ENCODE measurements at places on chromosomes 11 and 22.

GRCh38 chr11:101397979-101398378 is 185.8 kb downstream of the TRPC6 start:
- no peak for DNase-seq

DNA sequence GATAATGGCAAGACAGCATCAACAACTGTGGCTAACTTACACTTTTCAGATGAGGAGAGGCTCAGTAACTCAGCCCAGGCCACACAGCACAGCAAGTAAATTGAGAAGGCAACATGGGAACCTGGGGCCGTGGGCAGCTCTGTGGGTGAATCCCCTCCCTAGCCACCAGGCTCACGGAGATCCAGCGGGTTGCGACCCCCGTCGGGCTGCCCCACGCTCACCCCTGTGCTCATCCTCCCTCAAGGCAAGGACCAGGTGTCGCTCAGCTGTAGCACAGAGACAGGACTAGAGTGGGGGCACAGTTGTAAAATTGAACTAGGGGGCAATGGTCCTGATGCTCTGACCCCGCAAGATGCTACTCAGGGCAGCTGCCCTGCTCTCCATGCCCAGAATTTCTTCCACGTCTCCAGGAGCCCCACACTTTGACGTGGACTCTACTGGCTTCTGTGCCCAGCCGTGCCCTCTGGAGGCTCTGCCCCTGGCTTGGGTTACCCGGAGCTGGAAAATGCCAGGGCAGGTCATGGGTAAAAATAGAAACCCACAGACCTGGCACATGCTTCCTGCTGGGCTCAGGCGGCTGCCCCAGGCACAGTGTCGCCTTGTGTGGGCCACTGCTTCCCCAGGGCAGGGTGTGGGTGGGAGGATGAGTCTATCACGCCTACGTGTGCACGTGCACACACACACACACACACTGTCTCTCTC is 9.0 kb downstream of the TUBA8 start:
- no peak for DNase-seq

DNA sequence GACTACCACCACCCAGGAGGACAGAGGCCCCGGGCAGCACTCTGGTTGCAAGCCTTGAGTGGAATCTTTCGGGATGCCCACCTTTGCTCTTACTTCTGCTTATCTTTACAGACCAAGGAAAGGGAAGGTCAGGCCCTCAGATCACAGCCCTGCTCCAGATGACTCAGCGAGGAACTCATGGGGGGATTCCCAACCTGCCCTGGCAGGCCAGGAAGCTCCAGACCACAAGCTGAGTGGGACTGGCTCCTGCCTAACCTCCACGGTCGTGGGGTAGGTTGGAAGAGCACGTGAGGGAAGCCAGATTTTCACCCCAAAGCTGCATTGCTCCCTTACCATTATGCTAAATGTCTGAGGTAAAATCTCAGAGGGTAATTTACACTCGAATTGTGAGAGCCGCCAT is 11.8 kb downstream of the TBC1D10A start:
- peak; percentile 42 for DNase-seq

DNA sequence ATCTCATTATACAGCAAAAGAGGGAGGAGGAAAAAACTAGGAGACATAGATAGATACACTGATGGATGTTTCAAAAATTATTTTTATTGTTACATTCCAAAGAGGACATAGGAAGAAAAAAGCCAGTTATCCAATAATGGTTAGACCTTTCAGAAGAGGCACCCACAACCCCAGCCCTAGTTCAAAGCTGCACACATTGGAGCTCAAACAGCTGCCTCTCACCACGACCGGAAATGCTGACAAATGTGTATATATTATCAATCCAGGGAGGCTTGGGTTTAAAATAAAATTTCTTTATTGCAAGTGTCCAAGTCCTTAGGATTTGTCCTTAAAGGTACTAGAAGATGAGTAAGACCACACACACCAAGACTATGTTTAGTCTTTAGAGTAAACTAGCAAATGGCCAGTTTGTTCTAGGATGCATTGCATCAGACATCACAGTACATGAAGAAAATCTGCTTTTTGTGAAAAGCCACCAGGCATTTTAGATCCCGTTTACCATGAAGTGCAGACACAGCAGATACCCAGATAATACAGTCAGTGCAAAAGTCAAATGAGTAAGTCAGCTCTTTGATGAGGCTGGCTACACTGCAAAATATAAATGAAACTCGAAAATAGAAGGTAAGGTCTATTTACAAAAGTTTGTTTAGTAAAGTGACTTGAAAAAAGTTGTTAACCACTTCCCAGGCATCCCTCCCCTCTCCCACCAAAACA is 4.6 kb upstream of the ASCL3 start:
- DNase-seq = no peak

GRCh38 chr11:20654038-20654437 is 15.3 kb upstream of the NELL1 start:
- no peak for DNase-seq

- DNase-seq = no peak
Measured at GRCh38 chr11:106133529-106133928, 56.1 kb downstream of the AASDHPPT start.

DNA sequence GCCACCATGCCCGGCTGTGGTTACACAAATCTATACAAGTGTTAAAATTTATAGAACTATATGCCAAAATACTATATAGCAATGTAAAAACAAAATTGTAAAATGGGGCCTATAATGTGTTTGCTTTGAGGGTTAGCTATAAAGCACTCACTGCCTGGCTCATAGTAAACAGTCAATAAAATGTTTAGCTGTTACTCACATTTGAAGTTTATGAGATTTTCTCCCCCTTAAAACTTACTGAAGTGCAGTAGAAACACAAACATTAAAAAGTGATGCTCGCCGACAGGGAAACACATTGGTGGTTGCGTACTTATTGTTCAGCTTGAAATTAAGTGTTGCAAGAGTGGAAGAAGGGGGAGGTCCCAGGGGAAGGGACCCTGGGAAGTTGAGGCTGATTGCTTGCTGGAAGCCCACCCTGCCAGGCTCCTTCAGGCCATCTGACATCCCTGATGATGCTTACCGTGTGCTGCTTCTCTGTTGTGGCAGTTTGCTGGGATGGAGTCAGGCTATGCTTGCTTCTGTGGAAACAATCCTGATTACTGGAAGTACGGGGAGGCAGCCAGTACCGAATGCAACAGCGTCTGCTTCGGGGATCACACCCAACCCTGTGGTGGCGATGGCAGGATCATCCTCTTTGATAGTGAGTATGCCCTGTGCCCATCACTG is 52.1 kb downstream of the KREMEN1 start:
- no peak for DNase-seq

GRCh38 chr11:60111793-60112192 is 23.3 kb downstream of the MS4A2 start:
- DNase-seq = no peak

DNA sequence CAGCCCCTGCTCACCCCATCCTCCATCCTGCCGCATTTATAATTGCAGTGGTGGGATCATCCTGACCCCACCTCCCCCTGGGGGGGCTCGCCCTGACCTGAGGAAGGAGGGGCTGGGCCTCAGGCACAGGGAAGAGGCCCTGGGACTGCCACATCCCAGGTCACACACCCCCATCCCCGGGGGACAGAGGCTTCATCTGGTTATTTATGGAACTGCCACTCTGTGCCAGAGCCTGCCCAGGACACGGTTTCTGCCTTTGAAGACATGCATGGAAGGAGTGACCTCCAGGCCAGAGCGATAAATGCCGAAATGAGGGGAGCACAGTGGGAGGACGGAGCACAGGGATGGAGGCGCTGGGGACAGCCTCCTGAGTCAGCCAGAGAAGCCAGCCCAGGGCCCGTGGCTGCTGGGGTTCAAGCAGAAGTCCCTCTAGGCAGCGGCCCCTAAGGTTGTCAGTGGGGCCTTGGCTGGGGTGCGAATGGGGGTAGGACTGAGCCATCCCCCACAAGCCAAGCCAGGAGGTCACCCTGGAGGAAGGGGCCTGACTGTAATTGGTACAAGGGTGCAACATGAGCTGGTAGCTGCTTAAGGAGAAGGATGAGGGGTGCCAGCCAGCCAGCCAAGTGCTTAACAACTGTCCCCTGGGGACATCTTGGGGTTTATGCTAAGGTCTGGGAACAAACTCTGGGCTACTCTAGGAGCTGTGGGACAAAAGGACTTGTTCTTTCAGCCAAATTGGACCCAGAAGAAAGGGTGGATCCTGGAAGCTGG is 51.4 kb upstream of the SHISAL1 start:
- no peak for DNase-seq

- no peak for DNase-seq
Measured at GRCh38 chr11:40230821-40231220, 1228.6 kb downstream of the LRRC4C start.

GRCh38 chr11:19092850-19093249 is 24.1 kb upstream of the ZDHHC13 start:
- no peak for DNase-seq

DNA sequence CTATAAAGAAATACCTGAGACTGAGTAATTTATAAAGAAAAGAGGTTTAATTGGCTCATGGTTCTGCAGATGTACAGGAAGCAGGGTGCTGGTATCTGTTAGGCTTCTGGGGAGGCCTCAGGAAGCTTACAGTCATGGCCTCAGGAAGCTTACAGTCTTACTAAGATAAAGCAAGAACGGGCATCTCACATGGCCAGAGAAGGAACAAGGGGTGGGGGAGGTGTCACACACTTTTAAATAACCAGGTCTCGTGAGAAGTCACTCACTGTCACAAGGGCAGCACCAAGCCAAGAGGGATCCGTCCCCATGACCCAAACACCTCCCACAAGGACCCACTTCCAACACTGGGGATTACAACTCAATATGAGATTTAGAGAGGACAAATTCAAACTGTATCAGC is 192.8 kb upstream of the B3GAT1 start:
- DNase-seq = no peak

- DNase-seq = peak; percentile 50
Measured at GRCh38 chr11:17351510-17352176, at the start of gene NCR3LG1. Gene NCR3LG1 (plus strand): TSS chr11:17351800. CDS start chr11:17351970, 170 bp downstream.

GRCh38 chr11:124610295-124610694 is 933 bp upstream of the PANX3 start:
- DNase-seq = no peak

DNA sequence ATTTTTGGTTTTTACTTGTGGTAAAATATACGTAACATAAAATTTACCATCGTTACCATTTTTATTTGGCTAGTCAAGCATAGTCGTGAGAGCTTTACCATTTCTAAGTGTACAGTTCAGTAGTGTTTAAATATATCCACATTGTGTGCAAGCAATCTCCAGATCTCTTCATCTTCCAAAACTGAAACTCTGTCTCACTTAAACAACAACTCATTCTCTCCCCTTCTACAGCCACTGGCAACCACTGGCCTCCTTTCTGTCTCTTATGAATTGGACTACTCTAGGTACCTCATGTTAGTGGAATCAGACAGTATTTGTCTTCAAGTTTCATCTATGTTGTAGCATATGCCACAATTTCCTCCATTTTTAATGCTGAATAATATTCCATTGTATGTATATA is 37.4 kb downstream of the SMC1B start:
- no peak for DNase-seq

GRCh38 chr11:125226706-125227105 is 62.2 kb downstream of the PKNOX2 start:
- no peak for DNase-seq

GRCh38 chr11:112227471-112227870 is 1.2 kb downstream of the PTS start:
- DNase-seq = no peak

DNA sequence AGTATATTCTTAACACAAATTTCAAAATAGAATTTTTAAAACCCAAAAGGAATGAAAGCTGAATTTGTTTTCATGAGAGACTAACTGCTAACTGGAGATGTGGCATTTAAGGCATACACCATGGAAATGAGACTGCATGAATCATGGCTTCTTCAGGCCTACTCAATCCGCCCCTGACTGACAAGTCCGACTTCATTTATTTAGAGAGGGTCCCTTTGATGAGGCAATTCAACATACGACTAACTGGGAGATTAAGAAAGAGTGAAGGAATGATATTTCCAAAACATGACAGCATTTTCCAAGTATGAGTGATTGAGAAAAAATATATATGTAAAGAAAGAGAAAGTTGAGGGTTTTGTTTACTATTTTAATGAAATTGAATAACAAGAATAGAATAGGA is 720.1 kb downstream of the DLG2 start:
- no peak for DNase-seq

DNA sequence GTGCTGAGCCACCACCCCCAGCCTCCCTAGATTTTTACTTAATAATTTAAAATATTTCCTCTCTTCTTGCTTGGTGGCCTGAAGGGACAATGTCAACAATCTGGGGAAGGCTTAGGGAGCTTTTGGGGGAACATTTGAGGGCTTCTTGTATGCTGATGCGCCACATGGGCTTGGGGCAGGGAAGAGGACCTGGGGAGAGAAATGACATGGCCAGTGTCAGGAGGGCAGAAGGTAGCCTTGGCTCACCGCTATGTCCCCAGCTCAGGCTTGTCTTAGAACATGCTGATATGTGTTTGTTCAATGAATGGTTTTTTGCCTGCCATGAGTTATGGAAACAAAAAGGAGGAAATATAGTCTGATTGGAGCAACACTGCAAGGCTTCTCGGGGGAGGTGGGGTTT is 51.6 kb downstream of the ST14 start:
- DNase-seq = no peak

- DNase-seq = no peak
Measured at GRCh38 chr11:88100151-88100550, 75.1 kb downstream of the RAB38 start.

DNA sequence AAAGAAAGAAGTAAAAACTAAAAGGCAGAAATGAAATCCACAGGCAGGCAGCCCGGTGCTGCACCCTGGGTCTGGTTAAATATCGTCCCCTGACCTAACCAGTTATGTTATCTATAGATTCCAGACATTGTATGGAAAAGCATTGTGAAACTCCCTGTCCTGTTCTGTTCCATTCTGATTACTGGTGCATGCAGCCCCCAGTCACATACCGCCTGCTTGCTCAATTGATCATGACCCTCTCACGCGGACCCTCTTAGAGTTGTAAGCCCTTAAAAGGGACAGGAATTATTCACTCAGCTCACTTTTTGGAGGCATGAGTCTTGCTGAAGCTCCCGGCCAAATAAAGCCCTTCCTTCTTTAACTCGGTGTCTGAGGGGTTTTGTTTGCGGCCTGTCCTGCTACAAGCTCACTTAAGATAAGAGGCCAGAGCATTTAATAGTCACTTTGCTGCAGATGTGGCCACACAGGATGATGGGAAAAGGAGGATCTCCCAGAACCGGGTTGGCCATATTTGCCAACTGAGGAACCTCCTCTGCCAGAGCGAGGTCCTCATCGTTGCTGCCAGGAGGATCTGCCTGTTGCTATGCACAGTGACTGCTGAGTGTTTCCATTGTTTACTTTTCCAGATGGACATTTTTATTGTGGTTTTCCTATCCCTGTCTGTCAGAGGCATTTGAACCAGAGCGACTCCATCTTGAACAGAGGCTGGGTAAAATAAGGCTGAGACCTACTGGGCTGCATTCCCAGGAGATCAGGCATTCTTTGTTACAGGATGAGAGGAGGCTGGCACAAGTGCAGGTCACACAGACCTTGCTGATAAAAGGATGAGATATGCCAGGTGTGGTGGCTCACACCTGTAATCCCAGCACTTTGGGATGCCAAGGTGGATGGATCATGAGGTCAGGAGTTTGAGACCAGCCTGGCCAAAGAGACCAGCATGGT is 10.2 kb downstream of the C11orf96 start:
- DNase-seq = no peak

- no peak for DNase-seq
Measured at GRCh38 chr11:11816511-11817314, 25.1 kb upstream of the USP47 start.
